Fibroblast of upper back skin (primary cell): ENCODE measurements at places on chromosomes 4 and X.
A peak's percentile ranks its signal among the peaks of the same experiment; 100 is the strongest.

DNA sequence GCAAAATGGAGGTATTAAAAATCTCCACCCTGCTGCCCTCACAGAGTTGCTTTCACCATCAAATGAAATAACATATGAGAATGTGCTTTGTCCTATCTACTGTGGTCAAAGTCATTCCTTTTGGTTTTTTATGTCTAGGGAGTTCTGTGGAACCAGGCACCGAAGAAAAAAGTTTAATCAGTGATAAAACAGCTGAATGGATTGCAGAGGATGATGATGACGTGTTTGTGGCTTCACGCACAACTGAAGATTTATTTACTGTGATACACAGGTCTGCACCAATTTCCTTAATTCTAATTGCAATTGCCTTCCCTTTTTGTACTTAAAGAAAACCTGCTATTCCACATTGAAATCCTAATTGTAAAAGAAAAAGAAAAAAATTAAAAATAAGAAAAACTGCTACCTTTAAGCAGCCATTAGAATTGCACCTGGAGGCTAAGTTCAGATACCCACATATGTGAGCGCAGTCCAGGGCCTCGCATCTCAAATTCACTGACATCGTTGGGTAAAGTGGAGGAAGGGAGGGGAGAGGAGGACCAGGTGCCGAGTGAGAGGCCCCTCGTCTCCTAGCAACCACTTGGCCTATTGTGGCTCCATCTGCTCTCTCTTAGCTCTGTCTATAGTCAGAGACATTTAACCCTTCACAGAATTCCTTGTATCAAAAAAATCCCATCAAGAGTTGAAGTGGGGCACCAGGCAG lies 10.5 kb upstream of the RTL5 start:
- DNase-seq = peak; percentile 8

- DNase-seq = no peak
Measured at GRCh38 chrX:66015152-66015831, 24.6 kb downstream of the VSIG4 start.

- DNase-seq = no peak
Measured at GRCh38 chrX:38402118-38402517, 49.7 kb downstream of the OTC start.

DNA sequence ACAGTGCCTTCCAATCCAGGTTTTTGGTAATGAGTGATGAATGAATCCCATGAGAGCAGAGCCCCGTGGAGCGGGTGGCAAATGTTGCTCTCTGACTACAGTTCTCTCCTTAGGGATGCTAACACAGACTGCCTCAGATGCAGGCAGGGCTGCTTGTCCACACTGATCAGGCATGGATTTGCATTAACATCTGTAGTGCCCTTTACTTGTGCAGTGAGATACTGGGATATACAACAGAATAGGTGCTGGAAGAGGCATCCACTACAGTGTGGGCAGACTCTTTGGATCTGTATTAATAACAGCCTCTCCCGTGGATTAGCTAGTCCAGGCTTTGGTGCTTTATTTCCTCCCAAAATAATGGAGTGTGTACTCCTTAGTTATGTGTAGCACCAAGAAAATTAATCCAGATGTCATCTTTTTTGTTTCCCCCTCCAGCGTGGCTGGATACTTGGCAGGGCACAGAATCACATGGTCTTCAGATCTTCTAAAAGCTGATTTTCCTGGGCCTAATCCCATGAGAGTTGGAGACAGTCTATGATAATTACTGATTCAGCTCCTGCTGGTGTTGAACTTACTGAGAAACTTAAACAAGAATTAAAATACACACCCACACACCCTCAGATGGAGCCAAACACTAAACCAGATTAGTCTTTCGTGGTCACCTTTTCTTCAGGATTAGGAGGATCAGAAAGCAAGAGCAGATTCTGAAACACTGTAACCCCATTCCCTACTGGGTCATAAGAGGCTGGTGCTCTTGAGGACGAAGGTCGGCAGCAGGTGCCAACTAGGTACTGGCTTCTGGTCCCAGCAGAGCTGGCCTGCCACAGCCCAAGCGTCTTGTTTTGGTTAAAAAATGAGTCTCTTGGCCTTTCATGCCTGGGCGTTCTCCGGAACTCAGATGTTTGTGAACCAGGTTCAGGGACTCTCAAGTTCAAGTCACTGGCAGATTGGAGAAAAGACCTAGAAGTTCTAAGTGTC lies 23.1 kb upstream of the NAP1L5 start:
- DNase-seq = no peak

- no peak for DNase-seq
Measured at GRCh38 chrX:15983034-15983433, 128.4 kb upstream of the AP1S2 start.

DNA sequence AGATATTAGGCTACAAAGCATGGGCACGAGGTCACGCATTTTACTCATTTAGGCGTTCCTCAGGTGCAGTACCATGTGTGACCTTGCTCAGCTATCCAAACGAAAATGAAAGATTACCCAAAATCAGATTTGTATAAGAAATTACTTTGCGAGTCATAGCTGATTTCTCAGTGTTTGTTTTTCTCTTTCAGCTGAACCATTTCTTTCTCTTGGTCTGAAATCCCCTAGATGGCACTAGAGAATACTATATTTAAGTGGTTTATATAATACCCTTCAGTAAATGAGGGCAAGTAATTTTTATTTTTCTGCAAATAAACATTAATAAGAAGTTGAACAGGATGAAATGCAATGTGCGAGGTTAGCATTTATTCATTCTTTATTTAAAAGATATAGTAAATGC lies 496.6 kb downstream of the STIM2 start:
- peak; percentile 12 for DNase-seq
